Esophagus squamous epithelium (tissue), 5 donors: ENCODE measurements at places on chromosomes 5 and 9.

DNA sequence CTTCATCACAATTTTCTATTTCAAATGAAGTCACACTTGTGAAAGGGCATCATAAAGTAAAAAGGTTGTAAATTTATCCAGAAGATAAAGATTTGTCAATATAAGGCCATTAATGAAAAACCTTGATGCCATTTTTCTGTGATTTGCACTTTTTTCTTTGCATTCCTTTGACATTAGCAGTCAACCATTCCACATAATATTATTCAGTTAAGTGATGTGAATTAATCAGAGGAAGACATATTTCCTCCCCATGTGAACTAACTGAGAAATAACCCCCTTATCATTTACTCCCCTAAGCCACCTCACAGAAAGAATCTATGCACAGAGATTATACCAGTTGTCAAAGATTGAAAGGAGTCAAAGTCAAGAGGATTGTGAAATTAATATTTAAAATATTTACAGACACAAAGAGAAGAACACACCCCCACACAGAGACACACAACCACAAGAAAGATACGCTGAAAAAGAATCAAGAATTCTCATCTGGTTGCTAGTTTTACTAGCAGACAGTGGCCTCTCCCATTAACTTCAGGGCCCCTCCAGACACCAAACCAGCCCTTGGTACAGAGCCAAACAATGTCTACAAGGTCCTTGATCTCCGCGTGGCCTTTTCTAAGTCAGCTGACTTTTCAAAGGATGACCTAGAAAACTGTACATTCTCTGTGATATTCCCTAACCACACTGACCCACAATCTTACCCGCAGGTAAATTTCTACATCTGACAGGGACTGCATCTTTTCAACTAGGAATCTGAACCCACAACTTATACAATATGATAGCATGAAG lies 29.5 kb downstream of the GNAQ start:
- no peak for DNase-seq

- DNase-seq: no peak
Observed at GRCh38 chr5:178238711-178239592, 6.3 kb upstream of the PHYKPL start.

GRCh38 chr9:92266486-92266885 lies 27.0 kb downstream of the IARS1 start:
- DNase-seq: no peak

DNA sequence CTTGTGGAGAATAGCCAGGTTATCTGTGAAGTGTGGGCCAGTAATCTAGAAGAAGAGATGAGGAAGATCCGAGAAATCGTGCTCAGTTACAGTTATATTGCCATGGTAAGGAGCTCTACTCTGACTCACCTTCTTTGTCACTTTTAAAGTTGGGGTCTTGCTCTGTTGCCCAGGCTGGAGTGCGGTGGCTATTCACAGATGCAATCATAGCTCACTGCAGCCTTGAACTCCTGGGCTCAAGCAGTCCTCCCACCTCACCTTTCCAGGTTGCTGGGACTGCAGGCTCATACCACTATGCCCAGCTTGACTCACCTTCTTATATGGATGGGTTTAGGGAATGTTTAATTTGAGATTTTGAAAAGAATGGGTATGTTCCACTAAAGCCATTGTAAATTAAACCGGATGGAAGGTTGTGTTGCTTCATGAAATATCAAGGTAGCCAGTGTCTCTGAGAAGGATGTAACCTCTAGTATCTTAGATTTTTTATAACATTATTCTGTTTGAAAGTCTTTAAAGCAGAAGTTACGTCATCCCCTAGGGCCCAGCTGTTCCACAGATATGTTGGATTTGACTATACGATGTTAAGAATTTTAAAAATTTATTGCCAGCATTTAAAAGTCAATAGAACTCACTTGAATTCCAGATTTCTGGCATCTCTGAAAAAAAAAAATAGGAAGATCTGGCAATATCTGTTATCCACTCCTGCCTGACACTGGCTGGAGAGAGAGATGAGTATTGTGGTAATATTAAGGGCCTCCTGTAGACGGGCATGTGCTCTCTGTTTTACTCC lies 5.1 kb downstream of the CNOT8 start:
- DNase-seq: no peak

- DNase-seq: no peak
Observed at GRCh38 chr9:134302130-134302817, 24.0 kb upstream of the RXRA start.

DNA sequence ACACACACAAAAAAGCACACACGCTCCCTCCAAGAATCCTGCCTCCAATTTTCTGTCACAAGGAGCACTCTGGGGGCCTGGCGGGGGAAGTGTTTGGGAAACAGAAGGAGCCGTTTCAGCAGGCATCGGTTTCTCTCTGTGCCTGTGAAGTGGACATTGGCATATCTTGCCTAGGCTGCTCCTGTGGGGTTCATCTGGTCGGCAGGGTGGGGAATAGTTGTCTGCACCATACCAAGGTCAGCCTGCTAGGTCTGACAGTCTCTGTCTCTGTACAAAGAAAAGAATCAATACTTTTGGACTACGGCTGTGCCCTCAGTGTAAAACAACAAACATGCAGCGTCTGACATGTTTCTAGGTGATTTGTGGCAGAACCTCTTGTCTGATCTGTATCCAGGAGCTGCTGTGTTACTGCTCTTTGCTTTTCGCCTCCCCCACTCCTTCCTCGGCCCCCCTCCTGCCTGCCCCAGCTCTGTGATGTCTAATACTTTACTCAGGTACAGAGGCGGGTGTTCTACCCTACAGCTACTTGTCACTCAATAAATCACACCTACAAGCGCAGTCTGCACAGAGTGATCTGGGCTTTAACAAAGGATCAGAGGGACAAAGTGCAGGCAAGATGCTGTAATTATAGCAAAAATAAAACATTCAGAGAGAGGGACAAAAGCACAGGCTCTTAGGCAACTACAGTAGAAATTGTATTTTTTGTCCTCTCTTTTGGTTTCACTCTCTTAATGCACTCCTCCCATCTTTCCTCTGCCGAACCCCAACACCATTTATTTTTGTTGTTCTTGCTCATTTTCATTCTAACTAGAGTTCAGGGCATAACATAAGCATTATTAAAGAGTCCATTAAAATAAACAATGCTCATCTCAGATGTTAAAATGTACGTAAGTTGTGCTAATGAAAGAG lies 216.7 kb downstream of the BNC2 start:
- no peak for DNase-seq

GRCh38 chr5:1709171-1709803 lies 90.3 kb downstream of the MRPL36 start:
- DNase-seq: no peak
